ENCODE measurements at places on chromosomes 6 and 20.

DNA sequence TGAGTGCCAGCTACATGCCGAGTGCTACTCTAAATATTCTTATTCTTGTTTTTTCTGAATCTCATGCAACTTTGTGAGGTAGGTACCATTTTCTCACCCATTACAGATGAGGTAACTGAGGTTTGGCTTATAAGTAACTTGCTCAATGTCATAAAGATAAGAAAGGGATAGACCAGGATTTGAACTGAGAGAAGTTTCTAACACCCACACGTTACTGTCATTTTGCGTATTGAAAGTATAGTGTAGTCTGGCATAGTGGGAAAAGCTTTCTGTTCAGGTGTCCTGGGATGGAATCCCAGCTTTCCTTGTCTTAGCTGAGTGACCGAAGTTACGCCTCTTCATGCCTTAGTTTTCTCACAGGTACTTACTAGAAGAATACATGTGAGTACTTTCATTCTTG lies 50.5 kb downstream of the HIVEP1 start:
- no peak for DNase-seq

- no peak for DNase-seq
These were observed 24.1 kb downstream of the BPIFB4 start for GRCh38 chr20:33103556-33103955.

DNA sequence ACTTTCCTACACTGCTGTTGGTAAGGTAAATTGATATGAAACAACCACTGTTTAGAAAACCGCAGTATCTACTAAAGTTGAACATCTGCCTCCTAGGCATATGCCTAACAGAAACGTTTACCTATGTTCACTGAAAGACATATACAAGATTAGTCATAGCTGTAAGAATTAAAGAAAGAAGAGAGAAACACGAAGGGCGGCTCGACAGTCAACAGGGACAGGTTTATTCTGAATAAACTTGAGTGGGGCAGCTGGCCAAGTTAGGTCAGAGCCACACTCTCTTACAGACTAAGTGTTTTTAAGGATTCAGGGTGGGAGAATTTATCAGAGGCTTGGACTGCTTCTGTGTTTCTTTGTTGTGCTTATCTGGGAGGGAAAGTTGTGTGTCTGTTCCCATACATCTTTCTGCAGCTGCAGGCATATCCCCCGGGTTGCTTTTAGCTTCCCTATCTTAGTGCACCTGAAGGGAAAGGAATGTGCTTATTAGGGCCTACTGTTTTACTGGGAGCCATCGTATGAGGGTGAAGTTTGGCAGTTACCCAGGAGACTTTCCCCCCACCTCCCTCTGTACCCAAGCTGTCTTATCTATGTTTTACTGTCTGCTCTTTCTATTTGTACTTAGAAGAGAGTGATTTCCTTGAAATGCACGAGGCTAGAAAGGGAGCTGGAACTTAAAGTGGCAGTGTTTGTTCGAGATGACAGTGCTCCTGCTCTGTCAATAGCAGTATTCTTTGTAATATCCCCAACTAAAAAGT lies 20.4 kb downstream of the PROCR start:
- DNase-seq, result no peak

DNA sequence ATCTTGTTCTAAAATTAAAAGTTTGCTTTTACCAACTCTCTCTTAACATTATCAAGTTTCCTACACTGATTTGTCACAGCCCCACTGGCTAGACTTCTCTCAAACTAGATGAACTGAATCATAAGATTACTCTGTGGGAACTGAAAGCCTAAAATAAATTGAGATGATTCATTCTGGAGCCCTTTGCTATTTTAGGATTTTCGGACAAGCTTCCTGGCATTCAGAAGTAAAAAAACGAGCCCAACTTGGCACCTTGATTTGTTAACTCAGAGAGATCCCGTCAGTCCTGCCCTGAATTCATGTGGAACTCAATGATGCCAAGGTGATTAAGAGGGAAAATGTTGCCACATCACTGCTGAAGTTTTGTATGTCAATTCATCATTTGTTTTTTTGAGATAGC lies 122.0 kb upstream of the NRSN1 start:
- DNase-seq, result no peak

- no peak for DNase-seq
These were observed 44.3 kb downstream of the KHDC1L start for GRCh38 chr6:73180763-73181619.

GRCh38 chr6:85425997-85426396 lies 23.9 kb upstream of the NT5E start:
- DNase-seq, result no peak

DNA sequence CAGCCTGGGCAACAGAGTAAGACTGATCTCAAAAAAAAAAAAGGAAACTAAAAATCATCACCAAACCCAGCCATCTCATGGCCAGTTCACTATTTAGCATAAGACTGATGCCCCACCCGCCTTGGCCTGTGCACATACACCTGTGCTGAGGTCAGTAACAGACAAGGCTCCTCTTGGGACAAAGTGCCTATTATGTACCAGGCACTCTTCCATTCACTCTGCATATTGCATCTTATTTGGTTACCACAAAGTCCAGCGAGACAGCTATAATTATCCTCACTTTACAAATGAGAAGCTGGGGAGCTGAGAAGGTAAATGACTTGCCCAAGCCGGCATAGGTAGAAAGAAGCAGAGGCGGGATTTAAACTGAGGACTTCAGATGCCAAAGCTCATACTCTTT lies 3.8 kb downstream of the PTPRT start:
- DNase-seq, result no peak

- no peak for DNase-seq
These were observed 65.0 kb upstream of the XRN2 start for GRCh38 chr20:21237956-21238799.

DNA sequence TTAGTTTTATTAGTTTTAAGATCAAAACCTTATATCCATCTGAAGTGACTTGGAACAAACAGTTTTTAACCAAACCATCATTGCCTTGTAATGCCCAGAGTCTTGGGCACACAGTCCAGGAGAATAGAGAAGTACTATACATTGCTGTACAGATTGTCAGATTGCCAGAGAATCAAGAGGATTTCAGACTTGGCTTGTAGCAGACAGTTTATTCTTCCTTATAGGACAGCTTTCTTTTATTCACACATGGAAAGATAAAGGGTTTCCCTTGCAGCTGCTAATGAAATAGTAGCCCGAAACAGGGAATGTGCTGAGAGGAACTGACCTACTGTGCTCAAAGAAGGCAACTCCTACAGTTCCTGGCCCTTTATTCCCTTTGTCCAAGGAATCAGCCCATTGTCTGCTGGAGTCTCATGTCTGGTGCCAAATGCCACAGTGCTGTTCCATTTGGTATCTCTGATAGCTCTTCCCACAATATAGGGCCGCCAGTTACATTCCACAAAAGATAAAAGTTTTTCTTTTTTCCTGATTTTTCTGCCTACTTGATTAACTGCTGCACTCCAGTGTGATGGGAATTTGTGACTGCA lies 30.6 kb downstream of the DCBLD1 start:
- DNase-seq, result no peak

- DNase-seq, result no peak
These were observed 9.7 kb downstream of the CNBD2 start for GRCh38 chr20:35978041-35978513.

DNA sequence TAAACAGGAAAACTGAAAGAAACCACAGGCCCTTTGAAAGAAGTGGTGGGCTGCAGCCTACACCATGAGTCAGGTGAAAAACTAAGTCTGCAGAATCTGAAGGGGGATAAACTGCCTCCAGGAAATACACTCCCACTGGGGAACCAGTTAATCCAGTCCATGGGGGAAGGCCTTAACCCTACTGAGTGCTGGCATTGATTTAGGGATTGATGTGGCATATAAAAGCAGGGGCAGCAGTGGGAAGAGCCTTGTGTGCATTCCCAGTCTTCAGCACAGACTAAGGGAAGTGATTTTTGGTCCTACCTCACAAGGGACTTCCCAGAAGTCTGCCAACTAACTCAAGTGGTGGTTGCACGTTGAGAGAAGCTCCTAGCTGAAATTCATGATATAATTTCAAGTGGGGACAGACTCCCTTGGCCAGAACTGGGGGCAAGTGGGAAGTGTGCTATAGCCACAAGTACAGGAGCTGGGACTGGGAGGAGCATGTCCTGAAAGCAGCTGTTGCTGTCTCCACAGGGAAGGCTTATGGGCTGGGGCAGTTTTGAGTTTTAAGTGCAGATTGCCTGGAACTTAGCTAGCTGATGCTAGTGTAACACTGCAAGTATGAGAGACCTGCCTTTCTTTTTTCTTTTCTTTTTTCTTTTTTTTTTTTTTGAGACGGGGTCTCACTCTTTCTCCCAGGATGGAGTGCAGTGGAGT lies 31.2 kb downstream of the CITED2 start:
- no peak for DNase-seq

DNA sequence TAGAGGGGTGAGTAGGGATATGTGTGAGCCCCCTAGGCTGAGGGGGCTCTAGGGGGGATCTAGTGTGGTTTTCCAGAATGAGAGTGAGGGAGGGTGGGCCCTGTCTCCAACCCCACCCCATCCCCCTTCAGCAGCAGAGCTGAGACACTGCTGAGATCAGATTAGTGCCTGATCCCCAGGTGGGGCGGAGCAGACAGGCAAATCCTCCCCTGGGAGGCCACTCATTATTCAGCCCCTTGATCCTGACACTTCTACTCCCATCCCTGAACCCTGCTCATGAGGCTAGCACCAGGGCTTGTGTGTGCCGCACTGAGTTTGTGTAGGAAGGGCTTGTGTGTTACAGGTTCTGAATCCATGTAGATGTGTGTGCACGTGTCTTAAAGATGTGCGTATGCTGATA lies 42.5 kb downstream of the SPDEF start:
- no peak for DNase-seq

GRCh38 chr6:143677891-143678791 lies at the start of gene PHACTR2:
PHACTR2 (plus strand) TSS chr6:143677965; CDS start chr6:143678164, 199 bp downstream.
- DNase-seq, result no peak

- DNase-seq, result no peak
These were observed 517.3 kb upstream of the PTCHD4 start for GRCh38 chr6:48628316-48628715.

DNA sequence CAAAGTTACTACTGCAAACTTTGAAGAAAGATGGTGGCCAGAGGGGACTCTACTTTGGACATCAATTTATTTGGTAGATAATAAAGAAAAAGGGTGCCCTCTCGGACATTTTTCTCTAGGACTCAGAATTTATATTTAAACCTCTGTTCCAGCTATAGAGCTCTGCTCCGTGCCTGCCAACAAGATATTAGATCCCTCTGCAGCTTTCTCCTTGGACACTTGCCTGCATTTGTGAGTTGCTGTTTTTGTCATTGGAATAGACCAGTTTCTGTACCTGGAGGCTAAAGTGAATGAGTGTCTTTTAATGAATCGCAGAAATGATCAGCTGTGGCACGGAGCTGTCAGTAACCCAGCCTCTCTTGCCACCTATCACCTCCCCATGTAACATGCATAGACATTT lies 253.5 kb downstream of the NRN1 start:
- no peak for DNase-seq

DNA sequence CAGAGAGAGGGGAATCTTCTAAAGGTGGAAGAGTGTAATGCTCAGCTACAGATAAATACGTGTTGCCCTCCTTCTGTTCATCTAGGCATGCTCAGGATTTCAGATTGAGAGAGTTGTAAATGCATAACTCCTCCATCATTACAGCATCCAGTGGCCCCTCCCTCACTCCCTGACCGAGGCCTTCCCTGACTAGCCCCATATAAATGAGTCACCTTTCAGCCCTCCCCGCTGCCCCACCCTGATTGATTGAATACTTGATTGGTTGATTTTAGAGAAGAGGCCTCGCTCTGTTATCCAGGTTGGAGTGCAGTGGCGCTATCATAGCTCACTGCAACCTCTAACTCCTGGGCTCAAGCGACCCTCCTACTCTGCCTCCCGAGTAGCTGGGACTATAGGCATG lies 193.7 kb downstream of the EYA2 start:
- DNase-seq, result no peak

DNA sequence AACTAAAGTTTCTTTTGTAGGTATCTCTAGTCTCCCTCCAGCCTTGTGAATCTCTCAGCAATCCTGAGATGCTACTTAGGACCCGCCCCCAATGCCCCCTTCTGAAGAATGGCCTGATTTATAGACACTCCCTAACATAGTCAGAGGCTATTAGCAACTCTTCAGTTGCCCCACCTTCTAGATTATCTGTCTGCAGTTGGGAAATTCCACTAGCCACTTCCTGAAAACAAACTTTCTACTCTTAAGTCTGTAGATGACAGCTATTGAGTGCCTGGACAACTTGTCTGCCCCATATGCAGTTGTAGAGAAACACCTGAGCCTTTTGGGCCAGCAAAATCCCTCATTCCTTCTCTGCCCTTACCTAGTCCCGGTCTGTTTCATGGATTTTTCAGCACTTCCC lies 188.2 kb upstream of the PREP start:
- no peak for DNase-seq

DNA sequence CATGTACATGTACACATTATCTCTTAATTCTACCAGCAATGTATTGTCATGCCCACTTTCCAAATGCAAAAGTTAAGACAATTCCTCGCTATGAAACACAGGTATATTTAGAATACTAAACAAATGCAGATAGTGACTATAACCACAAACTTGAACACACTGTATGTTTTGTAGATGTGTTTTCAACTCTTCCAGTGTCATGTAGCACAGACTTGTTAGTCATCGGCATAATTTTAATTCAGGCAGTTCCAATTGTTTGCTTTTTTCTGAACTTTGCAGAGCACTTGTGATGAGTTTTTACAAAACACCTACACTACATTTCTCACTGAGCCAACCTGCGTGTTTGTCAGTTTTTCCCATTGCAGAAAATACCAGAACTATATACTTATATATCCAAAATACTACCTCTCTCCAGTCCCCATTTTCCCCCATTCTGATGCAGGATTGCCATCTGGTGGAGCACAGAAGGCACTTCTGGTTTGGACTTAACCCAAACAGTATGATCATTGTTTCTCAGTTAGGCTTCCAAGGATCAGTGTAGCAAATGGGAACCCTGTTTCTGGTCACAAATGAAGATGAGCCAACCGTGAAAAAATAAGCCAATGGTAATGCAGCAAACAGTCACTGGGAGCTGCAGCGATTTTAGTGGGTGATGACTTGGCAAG lies 143.4 kb downstream of the ADGRB3 start:
- DNase-seq, result no peak

DNA sequence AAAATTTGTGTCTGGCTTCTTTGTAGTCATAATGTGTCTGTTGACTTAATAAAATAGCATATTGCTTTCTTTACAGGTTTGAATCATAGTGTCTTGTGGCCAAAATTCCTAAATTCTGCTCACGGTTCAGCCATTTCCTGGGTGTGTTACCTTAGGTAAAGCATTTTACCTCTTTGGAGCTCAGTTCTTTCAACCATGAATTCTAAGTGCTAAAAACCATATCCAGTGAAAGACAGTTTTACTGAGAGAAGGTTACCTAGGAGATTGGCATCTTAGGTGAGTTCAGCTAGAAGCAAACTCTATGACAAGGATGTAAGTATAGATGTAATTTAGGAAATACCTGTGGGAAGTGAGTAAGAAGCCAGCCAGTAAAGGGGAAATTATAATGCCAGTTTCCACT lies 20.7 kb downstream of the CRYBG1 start:
- no peak for DNase-seq
